ENCODE measurements at places on chromosomes 2 and 18.

DNA sequence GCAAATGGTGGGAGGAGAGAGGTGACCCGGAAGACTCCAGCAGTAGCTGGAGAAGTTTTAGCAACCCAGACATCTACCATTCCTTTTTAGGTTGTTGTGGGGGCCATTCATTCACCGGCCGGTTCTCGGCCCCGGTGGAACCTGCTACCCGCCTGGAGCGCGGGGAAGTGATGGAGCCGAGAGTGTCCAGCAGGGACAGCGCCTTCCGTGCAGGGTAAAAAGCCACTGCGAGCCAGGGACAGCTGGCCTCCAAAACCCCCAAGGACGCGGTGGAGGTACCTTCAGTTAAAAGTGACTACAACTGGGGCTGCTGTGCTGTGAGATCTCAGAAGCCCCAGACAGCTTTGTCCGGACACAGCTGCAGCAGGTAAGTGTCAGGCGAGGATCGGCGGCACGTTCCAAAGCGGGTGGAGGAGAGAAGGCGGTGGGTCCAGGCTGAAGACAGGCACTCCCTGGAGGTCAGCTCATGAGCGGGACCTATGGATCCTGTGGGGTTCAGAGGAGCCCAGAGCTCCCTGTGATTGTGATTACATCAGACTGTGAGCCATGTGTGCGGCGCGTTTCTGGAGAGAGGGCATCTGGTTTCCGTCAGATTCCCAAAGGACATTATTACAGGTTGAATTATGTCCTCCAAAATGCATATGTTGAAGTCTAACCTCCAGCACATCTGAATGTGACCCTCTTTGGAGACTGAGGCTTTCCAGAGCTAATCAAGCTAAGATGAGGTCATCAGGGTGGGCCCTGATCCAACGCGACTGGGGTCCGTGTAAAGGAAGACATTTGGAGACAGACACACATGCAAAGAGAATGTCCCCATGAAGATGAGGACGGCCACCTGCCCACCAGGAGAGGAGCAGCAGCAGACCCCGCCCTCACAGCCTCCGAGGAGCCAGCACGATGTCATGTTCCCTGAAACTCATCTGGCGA, 276.3 kb downstream of the EIPR1 start:
- no peak for DNase-seq

DNA sequence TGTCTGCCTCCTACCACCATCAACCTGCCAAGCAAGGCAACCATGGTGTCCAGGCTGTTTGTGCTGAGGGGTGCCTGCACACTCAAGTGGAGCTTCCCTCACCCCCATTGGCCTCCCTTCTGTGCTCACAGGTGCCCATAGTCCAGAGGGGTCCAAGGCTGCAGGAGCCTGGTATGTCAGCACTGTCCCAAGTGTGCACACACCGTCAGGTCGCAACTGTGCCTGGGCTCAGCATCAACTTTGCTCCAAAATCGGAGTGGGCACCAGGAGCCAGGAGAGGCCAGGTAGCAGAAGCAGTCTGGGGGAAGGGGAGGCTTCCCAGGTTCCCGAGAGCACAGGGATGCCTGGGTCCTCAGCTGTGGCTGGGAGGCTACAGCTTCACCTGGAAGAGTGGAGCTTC, 1528.2 kb upstream of the SLC39A10 start:
- DNase-seq: no peak

- no peak for DNase-seq
Measured at GRCh38 chr18:62678847-62679485, 36.4 kb upstream of the PHLPP1 start.

DNA sequence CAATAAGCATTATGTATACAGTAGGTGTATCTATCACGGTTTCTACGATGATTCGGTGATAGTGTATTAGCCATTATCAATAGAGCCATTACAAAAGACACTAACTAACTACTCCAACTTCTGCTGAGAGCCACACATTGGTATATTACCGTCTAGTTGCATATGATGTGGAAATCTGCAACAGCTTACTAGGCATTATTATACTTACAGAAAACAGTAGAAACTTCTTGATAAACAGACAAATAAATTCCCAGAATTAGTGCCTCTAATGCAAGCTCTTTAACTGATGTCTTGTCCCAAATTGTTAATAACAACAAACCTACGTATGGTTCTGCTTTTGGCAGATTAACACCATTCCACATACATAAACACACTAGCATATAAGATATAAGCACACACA, 1923.0 kb upstream of the PIK3C3 start:
- no peak for DNase-seq

DNA sequence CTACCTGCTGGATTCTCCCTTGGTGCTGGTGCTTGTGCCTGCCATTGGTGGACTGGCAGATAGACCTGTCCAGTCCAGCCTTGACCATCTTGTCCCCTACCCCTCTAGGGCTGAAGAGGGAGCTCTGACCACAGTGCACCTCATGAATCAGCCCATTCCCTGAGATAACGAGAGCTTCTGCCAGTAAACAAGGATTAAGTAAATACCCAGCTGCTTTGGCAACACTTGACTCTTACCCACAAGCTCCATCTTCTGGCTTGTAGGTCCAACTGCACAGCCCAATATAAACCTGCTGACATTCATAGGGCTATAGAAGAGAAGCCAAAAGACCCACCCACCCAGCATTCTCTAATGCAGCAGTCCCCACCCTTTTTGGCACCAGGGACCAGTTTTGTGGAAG, 186.4 kb downstream of the PIK3C3 start:
- no peak for DNase-seq

- DNase-seq: no peak
Measured at GRCh38 chr2:41038408-41038807, 586.5 kb upstream of the SLC8A1 start.

GRCh38 chr2:190766595-190766994, 114.0 kb upstream of the GLS start:
- DNase-seq: no peak

GRCh38 chr2:173741759-173742158, 223.4 kb downstream of the SP3 start:
- DNase-seq: no peak

DNA sequence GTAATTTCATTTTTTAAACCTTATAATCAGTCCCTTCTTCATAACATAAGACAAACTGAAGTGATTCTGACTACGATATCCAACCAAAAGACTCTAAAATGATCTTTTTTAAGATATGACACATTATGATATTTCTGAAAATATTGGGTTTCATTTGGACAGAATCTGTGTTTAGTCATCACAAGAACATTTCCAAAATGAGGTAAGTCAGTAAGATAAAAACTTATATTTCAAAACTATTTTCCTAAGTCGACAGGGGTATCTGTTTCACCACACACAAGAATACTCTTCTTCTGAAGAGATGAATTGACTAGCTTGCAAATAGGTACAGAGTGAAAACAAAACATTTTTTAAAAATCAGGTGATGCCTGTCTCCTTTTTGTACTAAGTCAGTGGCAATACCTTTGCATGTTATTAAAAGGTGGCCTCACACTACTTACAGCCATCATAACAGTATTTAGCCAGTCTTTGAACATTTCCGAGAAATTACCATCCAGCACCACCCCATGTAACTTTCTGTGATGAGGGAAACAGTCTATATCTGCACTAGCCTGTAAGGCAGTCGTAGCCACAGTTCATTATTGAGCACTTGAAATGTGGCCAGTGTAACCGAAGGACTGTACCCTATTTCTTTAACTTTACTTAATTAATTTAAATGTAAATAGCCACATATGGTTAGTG, 13.5 kb downstream of the STK39 start:
- DNase-seq: no peak

DNA sequence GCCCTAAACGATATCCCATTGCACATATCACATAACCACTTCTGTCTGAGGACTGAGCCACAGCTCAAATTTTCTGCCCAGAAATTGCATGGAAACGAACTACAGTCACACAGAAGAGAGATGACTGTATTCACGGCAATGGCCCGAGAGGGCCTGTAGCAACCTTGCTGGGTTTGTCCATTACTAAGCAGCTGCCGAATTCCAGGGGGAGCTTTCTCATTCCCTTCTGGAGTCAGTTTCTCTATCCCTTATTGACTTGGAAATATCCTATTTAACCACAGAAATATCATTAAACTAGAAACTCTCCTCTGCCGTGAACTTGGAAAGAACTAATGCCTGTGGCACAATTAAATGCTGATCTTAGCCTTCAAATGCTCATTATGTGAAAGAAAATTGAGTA, 183.9 kb downstream of the DNER start:
- no peak for DNase-seq

DNA sequence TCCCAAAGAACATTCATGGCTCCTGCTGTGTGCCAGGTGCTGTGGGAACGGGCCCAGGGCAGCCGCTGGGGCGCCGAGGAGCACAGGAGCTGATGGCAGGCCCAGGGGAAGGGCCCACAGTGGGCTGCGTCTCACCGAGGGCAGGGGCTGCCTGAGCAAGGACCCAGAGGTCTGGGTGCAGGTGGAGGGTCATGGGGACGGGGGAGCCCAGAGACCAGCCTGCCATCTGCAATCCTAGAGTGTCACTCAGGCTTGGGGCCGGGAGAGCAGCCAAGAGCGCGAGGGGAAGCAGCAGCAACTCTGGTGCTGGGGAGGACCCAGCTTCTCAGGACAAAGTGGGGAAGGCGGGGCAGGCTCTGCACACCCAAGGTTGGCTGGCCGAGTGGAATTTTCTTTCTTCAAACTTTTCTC, 207.4 kb downstream of the HDAC4 start:
- no peak for DNase-seq

- DNase-seq: peak; percentile 58
Measured at GRCh38 chr18:7452331-7452730, 114.8 kb upstream of the PTPRM start.

DNA sequence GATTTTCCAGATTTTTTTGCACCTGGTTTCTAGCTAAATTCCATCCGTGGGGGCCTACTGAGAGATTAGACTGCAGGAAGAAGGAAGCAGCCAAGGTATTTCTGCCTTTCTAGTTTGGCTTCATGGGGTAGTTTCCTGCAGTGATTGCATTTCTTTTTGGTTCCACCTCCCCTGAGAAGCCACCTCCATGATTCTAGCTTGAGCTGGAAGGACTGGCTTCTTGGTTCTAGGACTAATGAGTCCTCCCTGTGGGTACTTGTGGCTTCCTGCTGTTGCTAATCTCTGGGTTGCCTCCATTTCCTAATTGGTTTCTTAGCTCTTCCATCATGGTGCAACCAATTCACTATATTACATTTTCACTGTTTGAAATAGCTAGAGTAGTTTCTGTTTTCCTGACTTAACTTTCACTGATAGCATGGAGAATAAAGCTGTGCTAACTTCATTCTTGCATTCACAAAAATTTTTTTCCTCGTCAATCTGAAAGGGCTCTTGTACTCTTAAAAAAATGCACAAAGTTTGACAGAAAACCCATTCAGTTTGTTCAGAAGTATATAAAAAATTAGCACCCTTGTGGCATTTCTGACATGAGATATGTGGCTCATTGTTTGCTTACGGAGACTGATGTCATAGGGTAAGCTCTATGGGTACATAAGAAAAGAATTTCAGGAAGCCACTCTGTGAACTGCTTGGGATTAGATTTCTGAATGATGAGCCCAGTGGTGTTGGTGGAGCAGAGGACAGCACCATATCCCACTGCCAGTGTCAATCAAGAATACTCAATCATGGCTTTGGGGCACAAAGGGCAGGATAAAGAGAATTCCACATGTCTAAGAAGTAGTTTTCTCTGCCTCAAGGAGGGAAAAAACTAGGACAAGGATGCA, 242.8 kb upstream of the RBMS1 start:
- DNase-seq: no peak

GRCh38 chr2:234977228-234977679, 25.4 kb downstream of the SH3BP4 start:
- no peak for DNase-seq

- DNase-seq: no peak
Measured at GRCh38 chr2:99201959-99202678, 21.1 kb downstream of the MRPL30 start.

- peak; percentile 61 for DNase-seq
Measured at GRCh38 chr2:206442833-206443734, at the start of gene ADAM23. Gene ADAM23, plus strand, starts transcription at chr2:206443532. Its CDS starts 335 bp downstream, at chr2:206443867.

DNA sequence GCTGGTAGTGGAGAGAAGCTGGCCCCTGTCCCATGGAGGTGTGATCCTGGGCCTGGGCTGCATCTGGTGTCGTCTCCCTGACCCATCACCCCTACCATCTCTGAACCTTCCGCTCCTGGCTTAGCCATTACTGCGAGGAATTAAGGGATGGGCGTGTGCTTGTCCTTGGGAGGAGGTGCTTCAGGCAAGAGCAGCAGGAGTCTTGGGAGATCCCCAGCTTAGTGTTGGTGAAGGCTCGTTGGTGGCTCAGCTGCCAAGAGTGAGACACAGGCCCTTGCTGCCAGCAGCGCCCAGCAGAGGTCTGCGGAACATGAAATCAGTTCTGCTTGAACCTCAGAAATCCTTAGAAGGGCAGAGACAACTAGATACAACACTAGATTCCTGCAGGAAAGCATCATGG, 59.9 kb upstream of the TGFA start:
- DNase-seq: no peak

DNA sequence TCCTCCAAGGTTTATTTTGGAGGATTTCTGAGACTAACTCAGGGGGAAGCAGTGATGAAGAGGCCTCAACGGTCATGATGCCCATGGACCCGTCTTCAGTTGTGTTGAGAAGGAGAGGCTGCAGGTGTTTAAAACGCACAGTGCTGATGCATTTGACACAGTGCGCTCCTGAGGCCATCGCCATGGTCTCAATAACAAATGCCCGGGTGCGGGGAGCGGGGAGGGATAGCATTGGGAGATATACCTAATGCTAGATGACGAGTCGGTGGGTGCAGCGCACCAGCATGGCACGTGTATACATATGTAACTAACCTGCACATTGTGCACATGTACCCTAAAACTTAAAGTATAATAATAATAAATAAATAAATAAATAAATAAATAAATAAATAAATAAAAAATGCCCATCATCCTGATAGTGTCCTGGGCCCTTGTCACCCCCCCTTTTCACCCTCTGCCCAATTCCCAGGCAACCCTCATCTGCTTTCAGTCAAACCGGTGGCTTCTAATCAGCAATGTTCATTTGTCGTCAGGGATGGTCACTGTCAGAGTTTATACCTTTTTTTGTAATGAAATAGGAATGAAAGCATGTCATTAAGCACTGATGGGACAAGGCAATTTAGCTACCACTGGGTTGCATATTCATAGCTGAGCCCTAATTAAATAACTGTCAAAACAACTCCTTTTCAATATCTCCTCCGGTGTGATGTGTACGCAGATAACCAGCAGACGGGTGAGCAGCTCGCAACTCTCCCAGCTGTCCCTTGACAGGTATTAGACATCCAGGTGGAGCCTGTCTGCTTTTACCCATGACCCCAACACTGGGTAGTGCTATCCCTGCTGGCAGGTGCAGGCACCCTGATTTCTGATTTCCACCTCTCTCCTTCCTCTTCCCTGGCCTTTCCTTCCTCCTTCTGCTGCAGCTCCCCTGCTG, 95.9 kb downstream of the KCNF1 start:
- no peak for DNase-seq

DNA sequence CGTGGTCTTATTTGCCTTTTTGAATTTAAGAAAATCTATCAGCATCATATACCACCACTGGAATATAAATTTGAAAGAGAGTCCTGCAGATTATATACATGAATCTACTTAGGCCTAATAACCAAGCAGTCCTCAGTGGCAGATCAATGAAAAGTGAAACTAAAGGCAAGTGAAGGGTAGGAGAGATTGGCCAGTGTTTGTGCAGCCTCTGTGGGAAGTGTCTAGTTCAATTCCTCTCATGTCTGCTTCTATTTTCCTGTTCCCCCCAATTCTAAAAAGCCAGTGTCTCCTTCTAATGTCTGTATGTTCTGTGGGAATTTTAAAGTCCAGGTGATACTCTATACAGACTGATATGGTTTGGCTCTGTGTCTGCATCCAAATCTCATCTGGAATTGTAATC, 61.9 kb downstream of the FN1 start:
- DNase-seq: no peak

Data from RWPE1 (cell line).